Sigmoid colon (tissue), 7 donors: ENCODE measurements at places on chromosomes 6 and 20. TPM values are rescaled to one million over a fixed set of nuclear protein-coding genes. Genes with fewer than 3 reads are reported as not detected.

DNA sequence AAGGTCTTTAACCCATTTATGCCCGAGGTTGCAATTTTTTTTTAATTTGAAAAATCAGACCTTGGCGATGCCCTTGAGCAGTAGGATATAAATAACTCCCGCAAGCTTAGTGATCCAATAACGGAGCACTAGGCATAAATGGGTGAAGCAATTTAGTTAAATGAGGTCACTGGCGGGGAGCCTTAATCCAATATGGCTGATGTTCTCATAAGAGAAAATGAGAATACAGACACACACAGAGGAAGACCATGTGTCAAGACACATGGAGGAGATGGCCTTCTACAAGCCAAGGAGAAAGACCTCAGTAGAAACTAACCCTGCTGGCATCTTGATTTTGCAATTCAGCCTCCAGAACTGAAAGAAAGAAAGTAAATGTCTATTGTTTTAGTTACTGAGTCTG lies 735 bp downstream of the SIRPG start:
- DNase-seq: no peak

GRCh38 chr20:42212391-42212790 lies 594.2 kb upstream of the CHD6 start:
- DNase-seq: no peak

DNA sequence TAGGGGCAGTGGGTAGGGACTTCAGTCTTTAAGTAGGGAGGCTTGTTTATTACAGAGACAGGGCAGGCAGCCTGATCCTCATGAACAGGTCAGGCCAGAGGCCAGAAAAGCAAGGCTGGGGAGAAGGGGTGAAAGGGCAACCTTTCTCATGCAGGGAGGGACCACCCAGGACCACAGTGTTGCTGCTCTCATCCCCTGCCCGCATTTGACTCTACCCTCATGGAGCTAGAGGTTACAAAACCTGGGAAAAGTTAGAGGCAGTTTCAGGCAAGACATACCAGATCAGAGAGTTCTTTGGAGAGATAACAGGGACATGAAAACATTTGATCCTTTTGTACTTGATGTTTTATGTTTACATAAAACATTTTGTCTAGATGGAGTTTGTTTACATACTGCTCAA lies 38.1 kb downstream of the MDGA1 start:
- DNase-seq: no peak

DNA sequence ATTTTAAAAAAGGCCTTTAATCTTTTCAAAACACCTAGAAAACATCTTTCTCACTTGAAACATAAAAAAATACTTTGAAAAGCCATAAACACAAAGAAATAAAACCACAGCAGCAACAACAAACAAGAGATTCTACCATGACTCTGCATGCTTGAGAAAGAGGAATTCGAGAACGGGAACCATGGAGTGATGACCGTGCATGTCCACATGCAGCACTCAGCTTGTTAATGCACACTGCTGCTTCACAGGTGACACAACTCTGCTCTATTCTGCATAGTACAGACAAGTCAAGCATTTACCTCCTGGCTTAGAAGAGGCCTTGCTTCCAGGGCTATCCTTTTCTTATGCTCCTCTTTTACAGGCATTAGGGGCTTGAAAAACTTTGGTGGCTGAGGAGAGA lies 64.9 kb upstream of the NUP153 start:
- no peak for DNase-seq

DNA sequence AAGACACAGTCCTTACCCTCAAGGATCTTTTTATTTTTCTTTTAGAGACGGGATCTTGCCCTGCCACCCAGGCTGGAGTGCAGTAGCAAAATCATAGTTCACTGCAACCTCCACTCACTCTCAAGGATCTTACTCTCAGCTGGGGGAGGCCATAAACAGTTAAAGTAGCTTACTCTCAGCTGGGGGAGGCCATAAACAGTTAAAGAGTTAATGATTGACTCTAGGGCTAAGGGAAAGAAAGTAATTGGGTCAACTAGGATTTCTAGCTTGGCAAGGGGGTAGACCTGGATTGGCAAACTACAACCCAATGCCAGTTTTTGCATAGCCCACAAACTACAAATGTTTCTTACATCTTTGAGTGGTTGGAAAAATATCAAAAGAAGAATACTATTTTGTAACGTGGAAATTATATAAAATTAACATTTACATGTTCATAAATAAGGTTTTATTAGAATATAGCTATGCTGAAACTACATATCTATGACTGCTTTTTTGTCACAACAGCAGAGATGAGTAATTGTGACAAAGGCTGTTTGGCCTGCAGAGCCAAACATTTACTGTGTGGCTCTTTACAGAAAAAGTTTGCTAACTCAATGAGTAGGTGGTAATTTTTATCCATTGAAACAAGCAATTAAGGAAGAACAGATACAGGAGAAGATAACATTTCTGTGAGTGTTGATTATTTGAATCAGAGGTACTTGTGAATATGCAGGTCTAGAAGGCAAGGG lies 46.4 kb downstream of the PTPRA start:
- DNase-seq: no peak

DNA sequence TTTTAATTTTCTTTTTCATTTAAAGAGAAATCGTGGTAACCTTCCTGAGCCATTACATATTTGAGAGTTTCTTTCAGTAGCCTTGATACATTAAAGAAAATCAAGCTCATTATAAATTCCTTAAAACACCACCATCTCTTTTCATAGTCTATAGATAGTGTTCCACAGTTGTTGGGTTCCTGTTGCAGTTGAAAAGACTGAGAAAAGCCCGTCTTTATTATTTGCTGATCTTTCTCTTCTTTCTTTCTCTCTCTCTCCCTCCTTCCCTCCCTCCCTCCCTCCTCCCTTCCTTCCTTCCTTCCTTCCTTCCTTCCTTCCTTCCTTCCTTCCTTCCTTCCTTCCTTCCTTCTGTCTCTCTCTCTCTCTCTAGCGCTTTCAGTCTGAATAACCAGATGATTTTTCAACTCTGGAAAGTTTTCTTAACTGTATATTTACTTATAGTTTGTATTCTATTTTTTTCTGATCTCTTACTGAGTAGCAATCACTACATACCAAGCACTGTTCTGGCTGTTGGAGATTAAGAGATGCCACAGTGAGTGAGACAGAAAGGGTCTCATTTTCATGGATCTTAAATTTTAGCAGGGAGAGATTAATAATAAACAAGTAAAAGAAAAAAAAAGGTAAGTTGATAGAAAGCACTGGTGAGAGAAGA lies 157.5 kb downstream of the TINAG start:
- DNase-seq: no peak

DNA sequence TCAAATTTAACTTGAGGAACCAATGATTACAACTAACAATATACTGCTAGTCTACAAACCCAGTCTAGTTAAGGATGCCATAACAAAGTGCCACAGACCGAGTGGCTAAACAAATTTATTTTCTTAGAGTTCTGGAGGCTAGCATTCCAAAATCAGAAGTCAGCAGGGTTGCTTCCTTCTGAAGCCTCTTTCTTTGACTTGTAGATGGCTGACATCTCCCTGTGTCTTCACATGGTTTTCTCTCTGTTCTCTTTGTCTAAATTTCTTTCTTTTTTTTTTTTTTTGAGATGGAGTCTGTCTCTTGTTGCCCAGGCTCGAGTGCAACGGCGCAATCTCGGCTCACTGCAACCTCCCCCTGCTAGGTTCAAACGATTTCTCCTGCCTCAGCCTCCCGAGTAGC lies 56.1 kb downstream of the NCOA3 start:
- DNase-seq: no peak

GRCh38 chr6:157106487-157106886 lies 216.8 kb downstream of the TMEM242 start:
- no peak for DNase-seq

The RBPJL gene
- total RNA-seq: not detected

The HAO1 gene
- total RNA-seq: not detected

The SLC44A4 gene
- 1.4 TPM for total RNA-seq

The TSBP1 gene
- total RNA-seq: not detected

The C6orf15 gene
- not detected for total RNA-seq

The AVP gene
- not detected for total RNA-seq
